ENCODE measurements at places on chromosomes 16 and 17.

- DNase-seq: no peak
These were observed 36.3 kb downstream of the SLC47A1 start for GRCh38 chr17:19569785-19570543.

- DNase-seq: no peak
These were observed 239.0 kb downstream of the CCDC182 start for GRCh38 chr17:57505841-57506773.

GRCh38 chr17:43736389-43736788 lies 22.2 kb downstream of the SOST start:
- no peak for DNase-seq

DNA sequence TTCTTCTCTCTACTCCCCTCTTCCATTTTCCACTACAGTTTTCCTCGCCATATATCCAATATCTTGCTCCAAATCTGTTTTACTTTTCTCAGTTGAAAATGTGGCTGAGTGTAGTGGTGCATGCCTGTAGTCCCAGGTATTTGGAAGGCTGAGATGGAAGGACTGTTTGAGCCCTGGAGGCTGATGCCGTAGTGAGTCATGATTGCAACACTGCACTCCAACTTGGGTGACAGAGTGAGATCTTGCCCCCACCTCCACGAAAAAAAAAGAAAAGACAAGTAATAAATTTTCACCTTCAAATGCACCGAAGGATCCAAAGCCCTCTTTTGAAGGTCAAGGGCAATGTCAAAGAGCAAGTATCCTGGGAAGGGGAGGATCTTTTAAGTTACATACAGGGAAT lies 592.3 kb downstream of the TMEM114 start:
- no peak for DNase-seq

DNA sequence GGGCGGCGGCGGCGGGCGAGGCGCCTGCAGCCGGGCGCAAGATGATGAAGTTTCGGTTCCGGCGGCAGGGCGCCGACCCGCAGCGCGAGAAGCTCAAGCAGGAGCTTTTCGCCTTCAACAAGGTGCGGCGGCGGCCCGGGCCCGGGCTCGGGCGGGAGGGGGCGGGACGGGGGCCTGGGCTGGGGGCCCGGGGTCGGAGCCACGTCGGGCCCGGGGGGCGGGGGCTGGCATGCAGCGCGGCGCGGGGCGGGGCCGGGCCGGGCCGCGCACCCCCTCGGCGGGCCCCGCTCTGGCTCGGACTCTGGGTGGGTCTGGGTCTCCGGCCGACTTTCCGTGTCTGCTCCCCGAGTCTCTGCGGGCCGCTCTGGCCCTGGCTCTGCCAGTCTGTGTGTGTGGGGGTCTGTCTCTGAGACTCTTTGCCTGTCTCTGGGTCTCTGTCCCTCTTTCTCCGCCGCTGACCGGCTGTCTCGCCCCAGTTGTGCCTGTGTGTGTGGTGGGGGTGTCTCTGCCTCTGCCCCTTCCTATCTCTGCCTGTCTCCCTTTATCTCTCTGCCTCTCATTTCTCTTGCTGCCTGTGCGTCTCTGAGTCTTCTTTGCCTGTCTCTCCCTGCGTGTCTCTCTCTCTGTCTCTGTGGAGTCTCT lies 328 bp downstream of the LLGL1 start:
- DNase-seq: no peak

DNA sequence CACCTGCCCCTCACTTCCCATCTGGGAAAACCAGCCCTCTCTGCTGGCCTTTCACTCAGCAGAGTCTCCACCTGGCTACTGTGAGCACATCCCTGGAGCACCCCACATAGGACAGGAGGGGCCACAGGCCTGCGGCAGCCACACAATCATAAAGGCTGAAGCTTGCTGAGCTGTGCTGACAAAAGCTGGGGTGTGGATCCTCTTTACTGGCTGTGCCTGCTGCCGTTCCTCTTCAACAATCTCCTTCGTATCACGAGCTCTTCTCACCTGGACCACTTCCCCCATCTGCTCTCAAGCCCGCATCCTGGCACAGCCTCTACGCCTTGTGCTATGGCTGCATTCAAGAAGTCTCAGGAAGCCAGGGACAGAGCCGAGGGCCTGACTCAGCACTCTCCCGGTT lies 86.1 kb downstream of the ZNF778 start:
- DNase-seq: no peak

DNA sequence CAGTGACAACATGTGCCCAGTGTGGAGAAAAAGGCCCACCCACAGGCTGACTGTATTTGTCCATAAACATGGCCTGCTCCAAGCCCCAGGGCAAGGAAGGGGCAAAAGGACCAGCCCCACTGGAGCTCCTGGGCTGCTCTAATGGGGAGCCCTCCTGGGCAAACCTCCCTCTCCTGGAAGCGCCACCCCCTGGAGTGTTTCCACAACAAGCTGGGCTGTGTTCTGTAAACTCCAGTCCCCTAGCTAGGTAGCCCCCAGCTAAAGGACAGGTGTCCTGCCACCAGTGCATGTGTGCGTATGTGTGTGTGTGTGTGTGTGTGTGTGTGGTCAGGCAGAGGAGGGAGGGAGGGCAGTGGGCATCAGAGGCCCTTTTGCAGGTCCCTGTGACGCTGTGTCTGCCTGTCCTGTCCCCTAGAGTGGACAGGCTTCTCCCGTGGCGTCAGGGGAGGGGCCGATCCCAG lies 11.3 kb upstream of the STAC2 start:
- DNase-seq: no peak

DNA sequence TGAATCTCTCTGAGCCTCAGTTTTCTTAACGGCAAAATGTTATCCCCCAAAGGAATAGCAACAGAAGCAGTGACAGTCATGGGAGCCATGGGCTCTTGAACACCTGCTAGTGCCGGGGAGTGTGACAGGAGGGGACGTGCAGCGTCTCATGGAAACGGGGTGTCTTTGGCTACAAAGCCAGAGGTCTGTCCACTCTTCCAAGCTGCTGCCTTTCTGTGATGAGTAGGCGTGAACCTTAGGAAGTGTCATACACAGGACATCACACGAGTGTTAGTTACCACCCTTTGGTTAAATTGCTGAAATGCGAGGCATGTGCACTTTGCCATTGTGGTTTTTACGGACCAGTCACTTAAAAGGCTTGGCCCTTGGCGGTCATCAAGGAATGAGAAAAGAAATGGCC lies 93.4 kb downstream of the IRF8 start:
- DNase-seq: no peak

DNA sequence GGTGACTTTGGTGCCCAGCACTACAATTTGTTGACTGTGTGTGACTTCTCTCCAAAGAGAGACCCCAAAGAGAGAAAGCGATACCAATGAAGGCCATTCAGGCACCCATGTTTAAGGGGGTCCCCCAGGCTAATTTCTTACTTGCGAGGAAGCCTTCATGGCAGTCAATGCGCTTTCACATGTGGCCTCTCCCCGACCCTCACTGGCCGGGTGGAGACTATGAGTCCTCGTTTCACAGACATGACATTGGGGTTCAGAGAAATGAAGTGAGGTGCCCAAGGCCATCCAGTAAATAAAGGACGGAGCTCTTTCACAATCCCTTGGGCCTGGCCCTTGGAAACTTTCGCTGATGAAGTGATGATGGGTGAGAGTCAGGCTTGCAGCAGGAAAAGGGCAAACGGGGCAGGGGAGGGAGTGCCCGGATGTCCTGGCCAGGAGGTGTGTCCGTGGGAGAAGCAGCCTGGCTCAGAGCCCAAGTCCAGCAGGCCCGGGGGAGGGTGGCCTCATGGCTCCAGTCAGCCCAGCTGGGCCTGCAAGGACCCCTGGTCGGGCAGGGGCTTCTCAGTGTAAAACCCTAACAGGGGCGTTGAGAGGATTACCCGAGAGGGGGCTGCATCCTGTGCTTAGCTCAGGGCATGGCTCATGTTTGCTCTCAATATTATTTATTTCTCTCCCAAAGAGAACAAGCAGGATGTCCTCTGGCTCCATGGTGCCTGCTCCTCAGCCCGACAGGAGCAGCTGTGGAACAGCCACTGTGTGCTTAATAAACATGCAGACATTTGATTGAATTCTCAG lies 14.7 kb downstream of the TBX2 start:
- DNase-seq: no peak

- DNase-seq: no peak
These were observed 546.2 kb downstream of the WWOX start for GRCh38 chr16:78645657-78646056.

DNA sequence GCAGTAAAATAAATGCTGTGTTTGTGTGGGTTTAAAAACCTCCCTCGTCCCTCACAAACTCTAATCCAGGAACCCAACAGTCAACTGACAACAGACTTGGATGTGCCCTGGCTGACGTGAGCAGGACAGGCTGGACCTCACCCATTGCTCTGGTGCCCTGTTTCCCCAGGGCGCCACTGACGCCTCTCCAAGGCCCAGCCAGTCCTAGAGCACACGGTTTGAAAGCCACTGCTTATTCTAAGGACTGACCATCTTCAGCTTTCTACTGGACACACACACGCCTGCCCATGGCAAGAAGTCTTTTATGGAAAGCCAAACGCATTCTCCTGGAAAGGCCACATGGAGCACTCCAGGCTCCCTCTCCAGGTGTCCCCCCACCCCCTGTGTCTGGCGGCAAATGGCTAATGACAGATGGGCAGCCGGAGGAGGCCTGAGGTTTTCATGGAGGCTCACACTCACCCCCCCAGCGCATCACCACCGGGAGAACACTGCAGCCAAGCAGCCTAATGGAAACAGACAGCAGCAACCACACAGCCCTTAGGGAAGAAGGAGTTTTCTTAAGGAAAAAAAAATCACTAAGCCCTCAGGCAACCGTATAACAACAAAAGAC lies 319.2 kb downstream of the SOX9 start:
- DNase-seq: no peak

GRCh38 chr17:8124350-8125153 lies 646 bp upstream of the HES7 start:
- no peak for DNase-seq

DNA sequence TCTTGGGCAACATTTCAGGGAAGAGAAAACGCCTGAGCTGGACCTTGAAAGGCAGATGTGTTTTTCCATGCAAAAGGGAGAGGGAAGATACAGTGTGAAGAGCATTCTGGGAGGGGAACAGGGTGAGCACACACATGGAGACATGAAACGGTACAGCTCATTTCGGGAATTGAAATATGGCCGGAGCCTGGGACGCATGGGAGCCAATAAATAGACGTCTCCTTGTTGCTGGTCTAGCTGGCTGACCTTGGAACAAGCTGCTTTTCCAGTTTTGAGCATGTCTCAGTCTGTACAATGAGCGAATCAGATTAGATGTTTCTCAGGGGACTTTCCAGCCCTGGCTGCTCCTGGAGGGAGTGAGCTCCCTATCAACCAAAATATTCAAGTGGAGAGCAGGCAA lies 63.6 kb downstream of the ASIC2 start:
- DNase-seq: no peak

DNA sequence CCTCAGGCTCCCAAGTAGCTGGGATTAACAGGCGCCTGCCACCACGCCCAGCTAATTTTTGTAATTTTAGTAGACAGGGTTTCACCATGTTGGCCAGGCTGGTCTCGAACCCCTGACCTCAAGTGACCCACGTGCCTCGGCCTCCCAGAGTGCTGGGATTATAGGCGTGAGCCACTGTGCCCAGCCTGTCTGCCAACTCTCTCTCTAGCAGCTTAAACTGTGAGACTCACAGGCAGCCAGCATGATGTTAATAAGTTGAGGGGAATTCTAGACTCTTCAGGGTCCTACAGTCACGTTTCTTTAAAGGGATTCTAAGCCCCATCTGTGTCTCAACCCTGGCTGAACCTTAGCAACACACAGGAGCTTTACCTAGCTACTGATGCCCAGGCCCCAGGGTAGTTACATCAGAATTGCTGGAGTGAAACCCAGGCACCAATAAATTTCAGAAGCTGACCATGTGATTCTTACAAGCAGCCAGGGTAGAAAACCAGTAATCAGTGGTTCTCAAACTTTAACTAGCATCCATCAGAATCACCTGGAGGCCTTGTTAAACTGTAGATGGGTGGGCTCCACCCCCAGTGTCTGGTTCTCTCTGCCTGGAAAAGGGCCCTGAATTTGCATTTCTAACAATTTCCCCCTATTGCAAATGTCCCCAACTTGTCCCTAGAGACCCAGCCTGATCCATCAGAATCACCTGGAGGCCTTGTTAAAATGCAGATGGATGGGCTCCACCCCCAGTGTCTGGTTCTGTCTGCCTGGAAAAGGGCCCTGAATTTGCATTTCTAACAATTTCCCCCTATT lies 30.7 kb downstream of the GPRC5B start:
- DNase-seq: no peak

DNA sequence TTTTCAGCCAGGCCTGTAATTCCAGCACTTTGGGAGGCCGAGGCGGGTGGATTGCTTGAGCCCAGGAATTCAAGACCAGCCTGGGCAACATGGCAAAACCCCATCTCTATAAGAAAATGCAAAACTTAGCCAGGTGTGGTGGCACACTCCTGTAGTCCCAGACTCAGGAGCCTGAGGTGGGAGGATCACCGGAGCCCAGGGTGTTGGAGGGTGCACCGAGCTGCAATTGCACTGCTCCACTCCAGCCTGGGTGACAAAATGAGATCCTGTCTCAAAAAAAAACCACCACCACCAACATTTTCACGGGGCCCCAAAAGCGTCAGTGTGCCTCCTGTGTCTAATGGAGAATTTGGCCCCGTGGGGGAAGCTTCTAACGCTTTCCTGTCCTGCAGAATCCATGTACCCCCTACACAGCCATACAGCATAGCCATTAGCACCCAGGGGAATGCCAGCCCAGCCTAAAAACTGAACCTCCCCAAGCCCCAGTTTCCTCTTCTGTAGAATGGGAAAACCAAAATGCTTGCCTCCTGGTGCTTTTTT lies 22.2 kb upstream of the MAP3K14 start:
- DNase-seq: no peak

DNA sequence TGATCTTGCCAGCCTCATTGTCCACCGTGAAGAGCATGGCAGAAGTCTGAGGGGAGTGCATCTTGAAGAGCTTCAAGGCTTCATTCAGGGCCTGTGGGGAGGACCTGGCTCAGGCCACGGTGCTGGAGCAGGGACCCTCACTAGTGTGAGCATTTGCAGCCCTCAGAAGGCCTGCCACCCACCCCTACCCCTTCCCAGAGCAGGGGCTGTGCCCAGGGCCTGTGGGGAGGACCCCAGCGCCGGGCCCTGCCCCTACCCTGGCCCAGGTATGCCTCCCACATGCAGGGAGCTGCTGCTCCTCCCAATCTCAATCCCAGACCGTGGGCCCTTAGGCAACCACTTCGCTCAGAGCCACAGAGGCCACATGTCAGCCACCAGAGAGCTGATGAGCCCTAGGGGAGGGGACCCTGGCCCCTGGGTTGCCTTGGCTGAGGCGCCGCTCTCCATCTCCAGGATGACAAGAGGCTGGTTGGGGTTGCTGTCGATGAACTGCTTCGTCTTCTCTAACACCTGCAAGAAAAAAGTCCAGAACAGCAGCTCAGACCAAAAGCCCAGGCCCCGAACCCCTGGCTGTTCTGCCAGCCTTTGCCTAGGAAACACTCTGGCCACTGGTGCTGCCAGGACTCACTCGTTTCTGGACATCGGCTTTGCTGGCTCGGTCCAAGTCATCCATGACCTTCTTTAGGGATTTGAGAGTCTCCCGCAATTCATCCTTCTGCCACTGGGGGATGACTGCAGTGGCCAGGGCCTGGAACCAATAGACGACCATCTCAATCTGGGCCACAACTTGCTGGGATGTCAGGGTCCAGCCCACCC lies 1.8 kb upstream of the EXOSC6 start:
- DNase-seq: no peak
